Tongue (tissue), 3 donors: ENCODE measurements at places on chromosomes 1 and 21.

DNA sequence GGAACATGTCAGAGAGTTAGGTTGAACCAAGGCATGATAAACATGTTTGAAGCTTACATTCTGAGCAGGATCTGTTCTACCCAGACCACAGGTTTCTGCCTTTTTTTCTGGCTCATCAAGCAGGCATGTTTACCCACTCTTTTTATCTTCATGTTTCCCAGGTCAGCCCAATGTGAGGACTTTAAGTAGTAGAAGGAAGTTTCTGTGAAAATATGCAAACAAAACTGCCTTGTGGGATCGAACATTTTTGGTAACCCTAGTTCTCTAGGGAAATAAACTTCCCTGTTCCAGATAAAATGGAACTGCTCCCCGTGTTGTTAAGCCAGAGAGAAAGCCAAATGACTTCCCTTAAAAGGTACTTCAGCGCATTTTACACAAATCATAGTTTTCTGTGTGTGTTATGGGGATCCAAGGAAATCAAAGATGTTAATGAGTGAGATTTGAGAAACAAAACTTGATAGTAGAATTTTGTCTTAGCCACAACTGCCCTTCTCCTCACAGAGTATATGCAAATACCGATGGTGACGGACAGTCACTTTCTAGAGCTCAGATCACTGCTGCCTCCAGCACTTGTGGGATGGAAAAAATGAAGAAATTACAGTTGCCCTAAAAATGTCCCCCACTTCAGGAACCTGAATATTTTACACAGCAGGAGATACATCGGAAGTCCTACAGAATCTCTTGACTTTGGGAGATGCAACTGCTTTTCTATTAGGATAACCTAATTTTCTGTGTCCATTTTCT, 765 bp upstream of the HIPK1 start:
- no peak for DNase-seq

- peak; percentile 58 for DNase-seq
These were observed 23.6 kb downstream of the PTPRU start for GRCh38 chr1:29259802-29260441.

GRCh38 chr1:87115891-87116290, 201.5 kb downstream of the HS2ST1 start:
- no peak for DNase-seq

DNA sequence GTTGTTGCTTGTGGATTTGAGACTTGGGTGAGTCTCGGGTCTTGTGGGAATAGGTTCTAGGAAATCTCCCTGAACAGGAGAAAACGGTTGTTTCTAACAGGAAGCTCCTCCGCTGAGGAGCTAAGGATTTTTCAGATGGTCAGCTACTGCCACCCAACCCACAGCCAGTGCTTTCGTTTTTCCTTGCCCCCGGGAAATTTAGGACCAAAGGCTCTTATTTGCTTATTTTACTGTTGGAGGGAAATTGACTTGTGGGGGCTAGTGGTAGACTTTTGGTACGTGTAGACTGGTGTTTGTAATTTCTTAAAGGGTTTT, 792 bp downstream of the SNX7 start:
- no peak for DNase-seq

DNA sequence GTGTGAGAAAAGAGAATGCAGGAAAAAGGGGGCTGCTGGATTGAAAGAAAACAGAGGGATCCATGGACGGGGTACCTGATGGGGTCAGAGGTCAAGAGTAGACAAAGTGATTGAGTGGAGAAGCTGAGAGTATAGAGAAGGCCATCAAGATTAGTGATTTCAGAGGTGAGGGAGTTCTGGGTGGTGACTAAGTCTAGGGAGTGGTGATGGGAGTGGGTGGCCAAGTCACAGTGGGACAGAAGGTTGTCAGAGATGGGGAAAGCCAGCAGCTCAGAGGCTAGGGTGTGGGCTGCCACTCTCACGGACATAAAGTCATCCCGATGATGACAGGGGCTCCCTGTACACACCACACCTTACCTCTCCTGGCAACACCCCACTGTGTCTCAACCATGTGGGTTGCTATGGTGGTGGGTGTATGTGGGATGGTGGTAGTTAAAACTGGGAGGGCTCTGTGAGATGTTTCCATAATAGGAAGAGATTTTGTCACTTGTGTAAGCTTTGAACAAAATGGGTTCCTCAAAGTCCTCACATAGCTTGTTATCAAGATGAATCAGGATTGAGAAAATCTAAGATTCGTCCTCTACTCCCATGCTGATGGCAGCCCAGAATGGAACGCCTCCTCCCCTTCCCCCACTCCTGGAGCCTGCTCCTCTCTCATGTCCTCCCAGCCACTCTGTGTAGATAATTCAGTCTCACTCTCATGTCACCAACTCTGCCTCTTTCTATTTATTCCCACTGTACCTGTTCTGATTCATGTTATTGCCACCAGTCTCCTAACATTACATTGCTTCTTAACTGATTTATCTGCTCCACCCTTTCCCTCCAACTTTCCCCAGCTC, 20.3 kb upstream of the CSF1 start:
- DNase-seq = no peak

GRCh38 chr1:99963041-99963795, 6.6 kb upstream of the SLC35A3 start:
- no peak for DNase-seq

- no peak for DNase-seq
These were observed 18.3 kb downstream of the TNFRSF9 start for GRCh38 chr1:7922301-7922700.

DNA sequence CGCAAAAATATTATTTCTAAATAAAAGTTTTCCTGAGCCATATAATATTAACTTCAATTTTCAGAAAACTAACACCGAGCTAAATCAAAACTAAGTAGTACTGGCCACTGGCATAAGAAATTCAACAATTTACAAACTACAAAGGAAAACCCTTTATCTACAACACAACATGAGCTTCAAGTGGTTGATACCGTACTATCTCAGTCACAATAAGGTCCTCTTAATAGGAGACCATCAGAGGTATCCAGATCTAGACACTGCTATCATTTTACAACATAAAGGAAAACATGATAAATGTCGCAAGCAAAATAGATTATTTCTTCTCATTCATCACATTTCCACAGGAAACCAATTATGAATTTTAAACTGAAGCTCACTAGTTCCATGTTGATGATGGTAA, 39.5 kb downstream of the GATAD2B start:
- DNase-seq = no peak

GRCh38 chr1:245298781-245299180, 144.0 kb downstream of the KIF26B start:
- DNase-seq = peak; percentile 67

- no peak for DNase-seq
These were observed 58.2 kb upstream of the DMRTB1 start for GRCh38 chr1:53400761-53401674.

DNA sequence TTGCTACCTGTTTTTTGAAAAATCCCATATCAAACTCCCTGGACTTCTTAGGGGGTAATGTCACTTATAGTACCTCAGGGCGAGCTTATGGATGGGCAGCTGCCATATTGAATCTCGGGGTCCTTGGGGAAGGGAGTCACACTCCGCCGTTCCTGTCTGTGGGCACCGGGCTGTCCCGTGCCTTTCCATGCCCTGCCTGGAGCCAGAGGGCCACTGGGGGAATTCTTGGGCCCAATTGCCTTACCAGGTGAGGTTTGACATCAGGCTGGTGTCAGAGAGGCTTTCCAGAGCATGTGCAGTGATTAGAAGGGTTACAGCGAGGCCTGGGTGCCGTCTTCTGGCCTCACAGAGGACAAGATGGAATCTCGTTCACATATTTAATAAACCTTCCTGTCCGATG, 28.8 kb downstream of the QSOX1 start:
- no peak for DNase-seq

DNA sequence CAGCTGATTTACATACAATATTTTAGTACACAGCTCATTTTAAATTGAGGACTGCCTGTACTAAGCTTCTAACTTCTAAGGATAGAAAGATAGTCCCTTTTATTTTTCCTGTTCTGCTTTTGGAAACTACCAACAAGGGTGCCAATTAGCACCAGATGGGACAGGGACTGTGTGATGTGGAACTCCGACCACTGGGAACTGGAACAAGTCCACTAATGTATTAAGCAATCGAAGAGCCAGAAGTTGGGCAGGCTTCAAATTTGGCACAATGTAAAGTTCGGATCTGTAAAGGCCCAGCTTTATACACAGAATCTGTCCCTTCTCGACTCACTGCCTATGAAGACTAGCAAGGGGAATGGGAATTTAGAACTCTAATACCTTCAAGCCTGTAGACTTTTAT, 149.3 kb downstream of the ZC3H11B start:
- DNase-seq = no peak

GRCh38 chr1:94609619-94610018, 68.1 kb upstream of the F3 start:
- DNase-seq = no peak
